Activated CD4-positive, CD25-positive, alpha-beta regulatory T cell treated with anti-CD3 and anti-CD28 coated beads, Interleukin-2, amount 50 U/mL, for 16 hours (primary cell): ENCODE measurements at places on chromosomes 11 and 22.

DNA sequence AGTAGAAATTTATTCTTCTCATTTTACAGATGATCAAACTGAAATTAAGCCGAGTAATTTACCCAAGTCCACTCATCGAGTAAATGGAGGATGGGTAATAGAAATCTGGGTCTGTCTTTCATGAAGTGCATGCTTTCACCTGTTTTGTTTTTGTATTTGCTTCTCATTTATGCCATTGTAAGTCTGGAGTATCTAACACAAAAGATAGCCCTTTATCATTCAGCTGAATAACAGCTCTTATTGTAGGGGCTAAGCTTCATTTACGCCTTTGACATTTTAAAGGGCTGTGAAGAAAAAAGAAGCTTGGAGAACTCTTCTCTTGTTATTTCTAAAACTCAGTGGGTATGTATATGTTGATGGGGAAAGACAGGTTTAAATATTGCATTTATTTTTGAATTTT, 1196.2 kb upstream of the TENM4 start:
- DNase-seq = no peak

GRCh38 chr22:48192920-48193319, 1430.5 kb downstream of the TBC1D22A start:
- DNase-seq = no peak

DNA sequence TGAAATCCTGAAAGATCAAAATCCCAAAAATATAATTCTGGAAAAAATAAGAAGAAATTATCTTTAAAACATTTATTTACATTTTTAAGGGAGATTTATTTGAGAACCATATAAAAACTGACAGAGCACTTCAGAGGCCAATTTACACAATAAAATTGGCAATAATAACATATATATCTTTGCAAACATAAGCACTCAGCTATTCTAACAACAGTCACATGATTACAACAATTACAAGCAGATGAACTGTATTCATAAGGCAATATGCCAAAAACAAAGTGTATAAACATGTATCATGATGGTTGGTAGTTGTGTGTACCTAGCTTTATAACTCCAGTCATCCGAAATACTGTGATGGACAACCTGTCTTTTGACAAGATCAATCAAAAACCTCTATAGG, 17.7 kb upstream of the RASSF10 start:
- DNase-seq = no peak

DNA sequence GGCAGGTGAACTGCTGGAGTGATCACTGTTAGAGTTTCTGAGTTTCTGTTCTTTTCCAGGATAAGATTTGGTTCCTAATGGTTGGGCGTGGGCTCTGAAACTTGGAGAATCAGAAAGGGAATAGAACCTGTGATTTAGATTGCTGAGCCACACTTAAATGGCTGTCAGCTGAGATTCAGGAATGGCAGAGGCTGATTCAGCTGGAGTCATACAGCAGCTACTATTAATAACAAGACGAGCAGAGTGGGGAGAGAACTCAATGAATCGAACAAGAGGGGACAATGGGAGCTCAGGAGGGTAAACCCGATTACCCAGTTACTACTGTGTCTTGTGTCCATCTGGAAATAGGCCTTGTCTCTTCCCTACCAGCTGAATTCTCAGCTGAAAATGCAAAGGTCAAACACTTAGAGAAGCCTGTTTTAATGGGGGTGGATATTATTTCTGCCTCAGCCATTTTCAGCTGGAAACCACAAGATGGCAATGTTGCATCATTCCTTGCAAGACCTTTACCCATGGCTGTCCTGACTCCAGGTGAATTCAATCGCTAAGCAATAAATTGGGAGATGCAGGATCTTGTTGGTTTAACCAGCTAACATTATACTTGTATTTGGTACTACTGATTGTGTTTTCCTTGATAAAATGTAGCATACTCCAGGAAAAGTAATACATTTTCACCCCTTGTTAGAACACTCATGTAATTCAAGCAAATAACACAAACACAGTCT, 104.5 kb upstream of the RAG2 start:
- no peak for DNase-seq

GRCh38 chr22:31346733-31347250, 646 bp upstream of the PATZ1 start:
- no peak for DNase-seq

- DNase-seq = no peak
Measured at GRCh38 chr11:57133366-57134038, 48.3 kb upstream of the LRRC55 start.
